Left kidney (tissue), 8 donors: ENCODE measurements at places on chromosomes 12 and 14. TPM values are rescaled to one million over a fixed set of nuclear protein-coding genes. Genes with fewer than 3 reads are reported as not detected.
A peak's percentile ranks its signal among the peaks of the same experiment; 100 is the strongest.

- DNase-seq = no peak
Measured at GRCh38 chr14:81342850-81343580, 57.1 kb downstream of the STON2 start.

DNA sequence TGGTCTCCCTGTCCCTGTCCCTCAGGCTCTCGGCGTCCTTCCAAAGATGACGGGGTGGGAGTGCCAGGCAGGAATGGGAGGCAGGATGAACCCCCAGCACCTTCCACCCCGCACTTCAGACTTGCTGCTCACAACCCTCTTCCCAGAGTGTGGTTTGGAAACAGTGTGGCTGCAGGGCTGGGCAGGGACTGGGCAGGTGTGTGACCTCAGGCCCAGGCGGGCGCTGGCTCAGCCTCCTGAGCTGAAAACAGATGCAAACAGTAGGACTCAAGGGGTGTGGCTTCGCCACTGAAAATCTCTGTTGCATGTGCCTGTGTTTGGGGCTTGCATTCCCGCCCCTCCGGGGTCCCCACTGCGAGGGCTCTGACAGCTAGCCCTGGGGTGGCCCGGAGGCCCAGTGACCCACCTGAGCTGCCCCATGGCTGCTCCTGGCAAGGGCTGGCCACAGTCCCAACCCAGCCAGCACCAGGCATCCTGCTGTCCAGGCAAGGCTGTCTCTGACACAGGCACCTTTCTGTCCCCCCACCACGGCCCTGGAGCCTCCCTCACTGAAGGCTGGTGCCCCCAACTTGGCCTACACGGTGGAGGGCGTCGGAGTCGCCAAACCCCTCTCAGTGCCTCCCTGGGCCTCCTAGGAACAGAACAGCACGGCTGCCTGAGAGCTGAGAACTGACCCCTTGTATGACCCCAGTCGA, 46.1 kb downstream of the BEGAIN start:
- DNase-seq = no peak

- no peak for DNase-seq
Measured at GRCh38 chr12:71469258-71469750, 29.7 kb downstream of the LGR5 start.

DNA sequence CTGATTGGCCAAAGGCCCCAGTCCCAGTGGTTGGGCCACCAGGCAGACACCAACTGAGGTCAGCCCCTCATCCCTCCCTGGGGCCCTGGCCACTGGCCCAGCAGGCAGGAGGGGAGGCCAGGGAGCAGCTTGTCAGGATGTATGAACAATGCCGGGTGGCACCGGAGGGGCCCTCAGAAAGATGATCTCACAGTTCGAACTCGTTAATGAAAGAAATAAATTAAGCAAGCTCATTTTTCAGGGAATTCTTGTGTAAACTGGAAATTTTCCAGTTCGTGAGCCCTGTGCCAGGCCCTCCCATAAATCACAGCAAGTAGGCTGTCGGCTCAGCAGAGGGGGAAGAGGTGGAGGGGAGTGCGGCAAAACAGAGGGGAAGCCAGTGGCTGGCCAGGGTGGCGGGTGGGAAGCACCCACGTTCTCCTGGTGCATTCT, 177.0 kb upstream of the VASH1 start:
- peak; percentile 74 for DNase-seq

The ITGA7 gene
- polyA plus RNA-seq = 35.2 TPM
